NCI-H2081 treated with DMSO at 0.1 percent for 48 hours (cell line): ENCODE measurements at places on chromosomes 16 and 17.

- DNase-seq: no peak
Observed at GRCh38 chr17:79792984-79793923, 3.6 kb downstream of the CBX8 start.

- DNase-seq: no peak
Observed at GRCh38 chr16:79977940-79978836, 377.7 kb upstream of the MAF start.

GRCh38 chr17:79792341-79792871, 4.5 kb downstream of the CBX8 start:
- no peak for DNase-seq

DNA sequence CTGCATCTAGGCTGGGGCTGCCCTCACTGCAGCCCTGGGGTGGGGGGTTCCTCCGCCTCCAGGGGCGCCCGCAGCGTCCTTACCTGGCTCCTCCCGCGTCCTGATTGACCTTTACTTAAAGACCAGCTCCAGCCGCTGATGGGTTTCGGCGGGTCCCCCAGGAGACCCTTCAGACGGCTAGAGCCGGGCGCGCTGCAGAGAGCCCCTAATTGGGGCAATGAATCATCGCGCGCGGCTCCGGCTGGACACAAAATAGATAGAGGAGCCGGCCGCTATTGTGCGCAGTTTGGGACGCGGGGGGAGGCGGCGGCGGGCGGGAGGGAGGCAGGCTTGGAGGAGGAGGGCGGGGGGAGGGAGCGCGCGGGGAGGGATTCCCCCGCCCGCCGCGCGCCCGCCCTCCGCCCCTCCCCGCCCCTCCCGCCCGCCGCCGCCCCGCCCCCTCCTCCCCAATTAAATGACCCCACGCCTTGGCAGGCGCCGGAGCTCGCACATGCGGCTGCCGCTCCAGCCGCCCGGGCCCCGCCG, 56.5 kb upstream of the CIBAR2 start:
- DNase-seq: no peak

- no peak for DNase-seq
Observed at GRCh38 chr17:60353773-60354172, 38.2 kb downstream of the USP32 start.

DNA sequence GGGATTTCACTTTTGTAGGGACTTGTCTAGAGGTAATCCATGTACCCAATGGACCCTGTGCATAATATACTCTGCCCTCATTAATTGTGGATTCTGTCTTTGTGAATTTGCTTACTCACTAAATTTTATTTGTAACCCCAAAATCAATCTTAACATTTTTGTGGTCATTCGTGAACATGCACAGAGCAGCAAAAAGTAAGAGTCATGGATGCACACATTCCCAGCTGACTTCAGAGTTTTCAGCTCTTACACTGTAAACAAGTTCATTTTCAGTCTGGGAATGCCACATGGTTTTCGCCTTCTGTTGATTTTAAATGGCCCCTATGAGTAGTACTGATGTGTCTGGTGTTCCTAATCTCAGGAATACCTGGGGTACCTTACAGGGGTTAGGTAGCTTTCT, 24.3 kb downstream of the TAC4 start:
- DNase-seq: no peak

DNA sequence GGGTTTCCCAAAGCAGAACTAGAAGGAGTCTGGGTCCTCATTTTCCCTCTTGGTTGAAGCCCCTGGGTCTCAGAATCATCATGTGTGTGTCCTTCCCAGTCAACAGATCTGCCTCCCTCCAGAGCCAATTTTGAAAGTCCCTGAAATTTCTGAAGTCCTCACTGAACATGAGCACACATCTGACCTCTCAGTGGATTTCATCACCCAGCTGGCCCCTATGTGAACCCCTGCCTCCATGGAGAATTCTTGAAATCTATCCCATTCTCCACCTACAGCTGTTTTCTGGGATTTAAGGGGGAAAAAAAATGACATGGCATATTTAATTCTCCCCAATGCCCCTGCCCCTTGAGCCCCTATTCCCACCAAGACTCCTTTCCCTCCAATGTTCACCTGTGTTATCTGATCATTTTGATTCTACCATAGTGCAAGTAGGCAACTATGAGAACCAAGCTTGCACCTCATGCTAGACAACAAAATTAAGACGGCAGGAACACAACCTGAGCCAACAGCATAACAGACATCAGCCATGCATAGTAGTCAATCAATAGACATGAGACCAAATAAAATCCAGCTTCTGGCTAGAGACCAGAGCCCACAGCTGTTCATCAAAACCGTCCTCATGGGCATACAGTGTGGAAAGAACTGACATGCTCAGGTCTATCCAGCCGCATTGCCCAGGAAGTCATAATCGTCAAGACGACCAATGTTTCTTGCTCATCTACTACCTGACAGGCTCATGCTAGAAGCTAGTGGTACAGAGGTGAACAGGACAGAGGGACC, 14.9 kb downstream of the SOX9 start:
- no peak for DNase-seq

- DNase-seq: no peak
Observed at GRCh38 chr17:43702637-43703036, 40.9 kb upstream of the MEOX1 start.

DNA sequence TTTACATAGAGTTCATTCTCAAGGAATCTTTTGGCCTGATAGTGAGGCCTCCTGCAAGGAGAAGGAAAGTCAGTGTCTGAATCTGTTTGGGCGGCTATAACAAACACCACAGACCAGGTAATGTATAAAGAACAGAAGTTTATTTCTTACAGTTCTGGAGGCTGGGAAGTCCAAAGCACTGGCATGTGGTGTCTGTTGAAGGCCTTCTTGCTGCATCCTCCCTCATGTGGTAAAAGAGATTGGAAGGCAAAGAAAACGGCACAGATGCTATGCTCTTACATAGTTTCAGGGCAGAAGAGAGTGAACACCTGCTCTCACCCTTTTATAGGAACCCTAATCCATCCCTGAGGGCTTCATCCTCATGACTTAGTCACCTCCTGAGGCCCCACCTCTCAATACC, 31.2 kb upstream of the DNAJA2 start:
- DNase-seq: no peak

GRCh38 chr17:2214047-2214928, 89.3 kb downstream of the SMG6 start:
- DNase-seq: no peak

GRCh38 chr16:83606486-83607030, 201.2 kb upstream of the HSBP1 start:
- DNase-seq: no peak
